ENCODE measurements at places on chromosomes 4 and X.

- DNase-seq = no peak
Measured at GRCh38 chr4:110953191-110953590, 330.3 kb upstream of the PITX2 start.

DNA sequence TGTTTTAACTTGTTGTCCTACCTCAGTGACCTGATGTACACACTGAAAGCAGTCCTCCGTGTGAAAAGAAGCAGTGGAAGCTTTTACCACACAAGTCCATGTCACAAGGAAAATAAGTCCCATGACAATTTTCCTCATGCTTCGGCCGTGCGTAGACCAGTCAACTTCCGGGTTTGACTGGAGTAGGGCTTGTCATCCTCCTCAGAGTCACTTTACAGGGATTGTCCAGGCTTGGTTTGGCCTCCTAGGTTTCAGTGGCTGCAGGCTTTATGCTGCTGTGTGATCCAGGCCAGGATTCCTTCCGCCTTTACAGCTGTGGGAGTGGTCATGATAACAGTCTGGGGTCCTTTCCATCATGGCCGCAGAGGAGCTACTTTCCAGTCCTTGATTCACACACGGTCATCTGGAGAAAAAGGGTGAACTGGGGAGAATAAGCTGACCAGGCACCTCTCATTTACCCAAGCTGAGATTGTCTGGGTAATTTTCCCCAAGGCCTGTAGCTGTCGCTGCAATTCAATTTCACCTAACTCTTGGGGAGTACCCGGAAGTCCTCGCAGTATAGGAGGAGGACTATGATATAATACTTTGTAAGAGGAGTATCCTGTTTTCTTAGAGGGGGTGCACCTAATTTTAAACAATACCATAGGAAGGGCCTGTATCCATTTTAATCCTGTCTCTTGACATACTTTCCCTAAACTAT is 206.1 kb upstream of the KLF8 start:
- peak; percentile 88 for DNase-seq

GRCh38 chr4:155837203-155837796 is 28.8 kb downstream of the ASIC5 start:
- DNase-seq = no peak

DNA sequence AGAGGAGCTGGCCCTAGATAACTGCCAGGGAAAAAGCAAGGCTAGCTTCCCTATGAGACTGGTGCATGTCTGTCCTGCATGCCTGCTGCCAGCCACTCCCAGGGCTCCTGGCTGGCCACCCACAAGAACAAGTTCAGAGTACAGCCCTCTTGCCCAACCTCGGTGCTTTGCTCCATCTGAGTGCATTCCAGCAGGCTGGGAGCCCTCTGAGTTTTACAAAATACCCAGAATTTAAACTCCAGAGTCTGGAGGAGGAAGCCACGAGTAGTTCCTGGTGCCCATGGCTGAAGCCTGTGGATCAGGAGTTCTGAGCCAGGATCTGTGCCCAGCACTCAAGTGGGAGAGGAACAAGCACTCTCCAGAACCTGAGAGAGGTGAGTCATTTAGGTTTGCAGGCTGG is 111.6 kb downstream of the MAGEE2 start:
- DNase-seq = no peak

DNA sequence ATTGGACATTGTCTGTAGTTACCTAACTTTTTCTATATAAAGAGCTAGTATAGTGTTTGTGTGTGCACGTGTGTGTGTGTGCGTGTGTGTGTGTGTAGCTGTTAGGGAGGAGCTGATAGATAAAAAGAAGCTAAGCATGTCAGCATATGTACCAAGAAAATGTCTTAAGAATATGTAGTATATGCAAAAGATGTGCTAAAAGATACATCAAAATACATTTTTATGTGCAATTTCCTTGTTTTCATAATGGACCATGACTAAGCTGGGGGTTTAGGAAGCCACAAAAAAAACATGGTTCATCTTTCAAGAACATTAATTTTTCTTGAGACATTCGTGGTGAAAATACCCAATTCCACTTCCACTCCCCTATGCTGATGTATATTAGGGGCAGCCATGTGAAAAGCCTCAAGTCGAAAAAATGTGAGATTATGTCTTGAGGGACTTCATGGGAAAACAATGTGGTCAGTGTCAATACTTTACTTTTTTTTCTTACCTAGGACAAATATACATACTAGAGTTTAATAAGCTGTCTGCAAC is 1599.7 kb downstream of the ARAP2 start:
- DNase-seq = no peak

GRCh38 chrX:137044893-137045292 is 11.1 kb upstream of the GPR101 start:
- DNase-seq = no peak

DNA sequence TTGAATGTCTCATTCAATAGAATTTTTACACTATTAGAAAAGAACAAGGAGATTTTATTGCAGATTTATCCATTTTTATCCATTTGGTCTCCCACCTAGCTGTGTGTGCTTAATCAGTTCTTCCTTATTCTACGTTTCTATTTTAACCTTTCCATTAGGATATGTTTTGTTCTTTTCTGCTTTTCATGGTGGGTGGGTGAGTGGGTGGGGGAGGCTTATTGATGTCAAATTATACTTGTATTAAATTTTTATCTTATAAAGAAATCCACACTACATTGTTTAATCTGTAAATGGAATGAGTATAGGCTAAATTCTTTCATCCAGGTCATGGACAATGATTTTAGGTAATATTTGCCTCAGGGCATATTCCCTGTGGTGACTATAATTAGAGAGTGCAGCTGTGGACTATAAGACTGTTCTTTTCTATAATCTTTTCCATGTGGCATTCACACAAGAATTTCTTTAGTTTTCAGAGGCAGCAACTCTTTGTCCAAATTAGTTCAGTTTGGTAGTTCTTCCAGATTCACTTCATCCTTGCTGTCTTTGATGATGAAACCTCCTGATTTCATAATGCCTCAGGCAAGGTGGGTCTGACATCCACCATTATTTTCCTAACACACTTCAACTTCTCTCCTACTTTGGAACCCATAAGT is 2451.8 kb downstream of the PCDH7 start:
- no peak for DNase-seq

- DNase-seq = peak; percentile 50
Measured at GRCh38 chrX:130120321-130120731, 10.0 kb upstream of the ELF4 start.

DNA sequence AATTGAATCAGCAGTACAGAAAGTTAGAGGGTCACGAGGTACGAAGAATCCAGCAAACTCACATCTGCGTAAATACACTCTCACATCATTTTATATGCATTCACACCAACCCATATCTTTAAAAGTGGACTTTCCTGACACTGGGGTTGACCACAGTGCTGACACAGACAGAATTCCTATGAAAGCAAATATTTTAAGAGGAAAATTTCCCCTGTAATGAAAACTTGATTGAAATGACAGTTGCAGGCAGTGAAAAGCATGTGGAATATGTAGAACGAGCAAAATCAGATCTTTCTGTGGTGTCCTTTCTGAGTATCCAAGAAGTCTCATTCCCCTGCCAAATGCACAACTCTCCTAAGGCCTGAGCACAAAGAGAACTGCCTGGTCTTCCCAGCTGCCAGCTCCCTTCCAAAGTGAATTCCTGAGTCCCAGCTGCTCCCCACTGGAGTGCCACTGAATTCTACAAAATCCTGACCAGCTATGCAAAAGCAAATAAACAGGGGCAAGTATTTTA is 50.5 kb upstream of the FAM9C start:
- no peak for DNase-seq

- no peak for DNase-seq
Measured at GRCh38 chr4:74632634-74633033, 161.7 kb downstream of the BTC start.

GRCh38 chr4:79977131-79977840 is 95.7 kb downstream of the ANTXR2 start:
- no peak for DNase-seq

DNA sequence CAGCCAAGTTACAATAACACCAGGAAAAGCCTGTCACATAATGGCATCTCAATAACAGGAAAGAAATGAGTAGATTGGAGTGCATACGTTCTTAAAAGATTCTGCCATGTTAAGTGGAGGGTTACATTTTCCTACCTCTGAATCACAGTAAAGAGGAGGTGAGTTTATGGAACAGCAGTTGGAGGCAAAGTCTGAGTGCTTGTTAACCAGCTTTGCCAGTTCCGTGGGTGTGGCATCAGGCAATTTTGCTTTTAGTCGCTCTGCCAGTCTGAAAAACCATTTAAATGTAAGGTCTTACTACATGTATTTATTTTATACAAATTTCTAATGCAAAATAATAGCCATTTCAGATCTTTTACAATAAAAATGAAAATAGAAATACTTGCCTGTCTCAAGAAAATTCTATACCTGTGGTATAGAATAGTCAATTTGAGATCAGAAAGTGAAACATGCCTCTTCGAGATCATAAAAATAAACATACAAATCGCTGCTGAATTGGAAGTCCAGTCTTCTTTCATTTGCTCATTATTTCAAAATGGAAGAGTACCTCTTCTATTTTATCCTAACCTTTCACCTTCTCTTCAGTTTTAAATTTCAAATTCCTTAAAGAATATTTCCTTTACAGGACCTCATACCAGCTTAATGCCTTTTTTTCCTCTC is 31.4 kb downstream of the GC start:
- no peak for DNase-seq

- no peak for DNase-seq
Measured at GRCh38 chrX:9772943-9773342, 7.3 kb upstream of the GPR143 start.

DNA sequence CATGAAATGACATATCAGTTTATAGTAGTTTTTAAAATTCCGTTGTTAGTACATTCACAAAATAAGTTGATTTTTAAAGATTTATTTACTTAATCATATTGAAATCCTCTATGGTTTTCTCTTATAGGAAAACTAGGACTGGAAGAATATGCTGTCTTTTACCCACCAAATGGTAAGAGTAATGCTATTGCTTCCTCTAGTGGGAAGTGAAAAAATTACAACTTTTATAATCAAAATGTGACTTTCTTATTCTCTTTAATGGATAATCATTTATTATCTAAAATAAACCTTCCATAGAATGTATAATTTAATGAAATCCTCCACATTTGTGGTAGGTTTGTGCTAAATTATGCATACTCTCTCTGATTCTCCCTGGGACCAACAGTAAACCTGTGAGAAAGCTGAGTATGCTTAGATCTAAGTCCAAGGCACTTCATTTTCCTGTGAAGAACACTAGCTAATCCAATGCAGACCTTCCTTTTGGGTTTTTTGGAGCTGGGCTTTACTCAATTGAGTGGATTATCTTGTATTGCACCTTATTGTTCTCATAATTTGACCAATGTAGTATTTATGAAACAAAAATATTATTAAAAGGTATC is 136.2 kb downstream of the TBC1D19 start:
- DNase-seq = peak; percentile 77

- no peak for DNase-seq
Measured at GRCh38 chr4:111330786-111331185, 707.9 kb upstream of the PITX2 start.

GRCh38 chrX:100659431-100660137 is 15.6 kb downstream of the SRPX2 start:
- peak; percentile 32 for DNase-seq

DNA sequence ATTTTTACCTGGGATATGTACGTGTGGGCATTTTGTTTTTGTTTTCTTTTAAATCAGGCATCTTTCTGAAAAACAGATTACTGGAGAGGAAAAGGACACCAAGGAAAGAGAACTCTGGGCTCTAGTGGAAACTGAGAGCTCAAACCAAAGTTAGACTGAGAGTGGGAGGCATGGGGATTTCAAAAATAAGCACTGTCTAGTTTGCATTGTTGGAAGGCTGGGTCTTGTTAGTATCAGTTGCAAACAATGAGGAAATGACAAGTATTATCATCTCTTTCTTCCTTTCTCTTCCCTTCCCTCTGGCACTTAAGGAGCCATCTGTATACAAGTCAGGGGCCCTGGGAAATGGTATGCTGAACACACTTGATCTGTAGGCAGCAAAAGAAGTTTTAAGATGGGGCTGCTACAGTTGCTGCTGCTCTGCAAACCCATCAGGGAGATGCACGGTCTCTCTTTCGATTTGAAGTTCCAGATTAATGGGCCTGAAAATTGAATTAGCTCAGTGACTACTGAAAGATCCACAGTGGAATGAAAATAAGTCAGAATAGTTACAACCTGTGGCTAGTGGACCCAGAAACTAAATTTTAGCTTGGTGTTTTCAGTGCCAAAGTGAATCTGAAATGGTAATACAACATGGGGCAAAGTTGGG is 48.0 kb upstream of the GRXCR1 start:
- DNase-seq = no peak

GRCh38 chrX:21974011-21974385 is 33.5 kb downstream of the SMS start:
- peak; percentile 28 for DNase-seq

DNA sequence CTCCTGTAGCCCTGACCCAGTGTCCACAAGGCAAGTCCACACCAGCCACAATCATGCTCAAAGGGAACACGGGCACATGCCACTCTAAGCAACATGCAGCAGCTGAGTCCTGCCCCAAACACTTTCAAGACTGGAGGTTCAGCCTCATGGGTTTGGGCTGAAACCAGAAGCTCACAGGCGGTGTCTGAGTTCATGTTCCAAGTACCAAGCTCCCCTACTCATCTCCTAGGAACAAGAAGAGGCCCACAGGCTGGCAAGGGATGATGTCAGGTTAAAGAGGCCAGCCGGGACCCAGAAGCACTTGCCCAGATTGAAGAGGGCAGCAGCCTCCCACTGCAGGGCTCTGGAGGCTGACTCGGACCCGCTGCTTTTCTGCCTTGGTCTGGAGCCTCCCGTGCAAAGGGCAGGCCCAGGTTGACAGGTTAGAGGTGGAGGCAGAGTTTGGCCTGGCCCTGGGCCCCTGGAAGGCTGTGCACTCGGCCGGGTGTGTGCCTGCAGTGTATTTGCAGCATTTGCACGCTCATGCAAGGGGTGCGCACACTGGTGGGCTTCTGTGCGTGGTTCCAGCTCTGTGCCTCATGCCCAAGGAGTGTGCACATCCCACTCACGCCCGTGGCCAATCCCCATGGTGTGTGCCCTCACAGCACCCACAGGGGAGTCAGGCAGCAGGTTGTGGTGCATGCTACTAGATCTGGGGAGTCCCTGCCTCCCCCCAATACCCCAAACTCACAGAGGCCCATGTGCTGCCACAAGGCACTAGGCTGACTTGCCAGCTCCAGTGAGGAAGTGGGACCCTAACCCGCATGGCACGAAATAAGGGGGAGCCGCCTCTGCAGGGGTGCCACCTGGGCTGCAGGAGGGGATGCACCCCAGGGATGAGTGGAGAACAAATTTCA is 2.4 kb downstream of the HMX1 start:
- DNase-seq = no peak

DNA sequence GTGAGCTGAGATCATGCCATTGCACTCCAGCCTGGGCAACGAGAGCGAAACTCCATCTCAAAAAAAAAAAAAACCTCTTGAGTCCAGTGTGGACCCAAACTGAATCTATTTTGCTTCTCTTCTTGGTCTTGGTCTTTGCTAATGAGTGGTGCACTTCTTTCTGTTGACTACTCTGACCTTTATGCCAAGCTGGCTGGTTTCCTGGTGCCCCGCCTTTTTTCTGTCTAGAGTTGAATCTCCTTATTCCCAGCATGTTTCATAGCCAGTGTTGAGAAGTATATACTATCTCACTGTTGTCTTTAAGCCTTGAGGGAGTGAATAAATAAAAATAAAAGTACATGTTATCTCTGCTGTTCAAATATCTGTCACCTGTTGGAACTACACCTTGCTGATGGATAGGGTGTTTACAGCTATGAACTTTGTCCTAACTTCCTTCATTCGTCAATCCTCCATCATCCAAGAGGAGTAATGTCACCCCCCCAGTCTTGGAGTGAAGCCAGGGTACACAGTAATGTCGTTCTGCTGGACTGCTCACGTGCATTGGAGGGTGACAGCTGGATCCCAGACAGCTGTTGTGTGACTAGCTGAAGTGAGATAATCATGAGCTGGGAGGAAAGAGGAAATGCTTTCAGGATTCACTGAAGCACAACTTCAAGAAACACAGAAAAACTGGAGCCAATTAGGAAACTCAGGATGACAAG is 99.3 kb upstream of the PRKG2 start:
- DNase-seq = peak; percentile 97
